ENCODE measurements at places on chromosomes 5 and 9. TPM values are rescaled to one million over a fixed set of nuclear protein-coding genes. Genes with fewer than 3 reads are reported as not detected.

The DAB2IP gene
- polyA plus RNA-seq = 53.5 TPM

The PCDHGC5 gene
- 5.4 TPM for polyA plus RNA-seq

The SPATA31D4 gene
- not detected for polyA plus RNA-seq

The INSYN2B gene
- polyA plus RNA-seq = 5.3 TPM

The SPINK6 gene
- not detected for polyA plus RNA-seq

The DND1 gene
- 2.4 TPM for polyA plus RNA-seq

The F2RL1 gene
- 1.7 TPM for polyA plus RNA-seq

The TAF7 gene
- 101 TPM for polyA plus RNA-seq

The TTC23L gene
- polyA plus RNA-seq = 5.2 TPM

The RASGEF1C gene
- polyA plus RNA-seq = 9.7 TPM

The COL15A1 gene
- polyA plus RNA-seq = 21.4 TPM

The KCNV2 gene
- polyA plus RNA-seq = 0.36 TPM

The MZB1 gene
- polyA plus RNA-seq = 0.60 TPM

The POU5F2 gene
- 0.03 TPM for polyA plus RNA-seq

The CDKN2B-AS1 gene
- polyA plus RNA-seq = 0.29 TPM

The ROPN1L gene
- polyA plus RNA-seq = 9.1 TPM

The OSMR gene
- polyA plus RNA-seq = 6.0 TPM

The PRDM9 gene
- not detected for polyA plus RNA-seq

The KCNT1 gene
- 17.8 TPM for polyA plus RNA-seq

The EFCAB9 gene
- not detected for polyA plus RNA-seq

The PCDHA9 gene
- 3.5 TPM for polyA plus RNA-seq

The FCN1 gene
- 0.08 TPM for polyA plus RNA-seq

The TTC1 gene
- polyA plus RNA-seq = 56.0 TPM

The CCNO gene
- 0.35 TPM for polyA plus RNA-seq

The UNC5A gene
- polyA plus RNA-seq = 16.2 TPM

The ALDH1A1 gene
- 10.6 TPM for polyA plus RNA-seq

The TDRD7 gene
- polyA plus RNA-seq = 13.0 TPM

The HRCT1 gene
- polyA plus RNA-seq = 1.2 TPM

The DMRT2 gene
- 3.2 TPM for polyA plus RNA-seq

The NTRK2 gene
- 119 TPM for polyA plus RNA-seq

The CCDC112 gene
- polyA plus RNA-seq = 30.4 TPM

The CNTNAP3B gene
- 19.1 TPM for polyA plus RNA-seq

The GMCL2 gene
- polyA plus RNA-seq = 0.10 TPM

The UQCRQ gene
- 248 TPM for polyA plus RNA-seq

The ZSWIM6 gene
- 32.2 TPM for polyA plus RNA-seq

The PRELID2 gene
- 2.7 TPM for polyA plus RNA-seq

The INSL6 gene
- polyA plus RNA-seq = 0.35 TPM

The MAMDC2 gene
- polyA plus RNA-seq = 2.2 TPM

The THG1L gene
- polyA plus RNA-seq = 11.3 TPM

The FST gene
- polyA plus RNA-seq = 4.5 TPM

The GOLGA2 gene
- 76.2 TPM for polyA plus RNA-seq

The MEF2C gene
- 31.2 TPM for polyA plus RNA-seq

The KCNMB1 gene
- 1.6 TPM for polyA plus RNA-seq

The HK3 gene
- 0.74 TPM for polyA plus RNA-seq
